ENCODE measurements at places on chromosomes 5 and 9.

- DNase-seq = no peak
Measured at GRCh38 chr9:21668516-21668915, 133.9 kb upstream of the MTAP start.

DNA sequence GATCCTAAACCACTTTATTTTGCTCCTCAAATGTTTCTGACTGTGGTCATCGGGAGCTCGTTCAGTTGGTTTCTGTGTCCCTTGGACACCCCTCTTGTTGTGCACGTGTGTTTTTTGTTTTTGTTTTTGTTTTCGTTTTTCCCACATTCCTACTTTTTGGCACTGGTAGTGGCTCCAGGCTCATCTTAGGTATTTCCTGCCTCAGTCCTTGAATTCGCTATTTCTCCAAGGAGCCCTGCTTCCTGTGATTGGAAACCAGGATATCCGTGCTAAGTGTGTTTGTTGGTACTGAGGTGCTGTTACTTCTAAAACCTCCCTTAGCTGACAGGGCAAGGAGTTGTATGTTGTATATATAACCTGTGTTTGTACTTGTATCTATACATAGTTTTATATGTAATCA lies 5.9 kb downstream of the HMCN2 start:
- DNase-seq = no peak

DNA sequence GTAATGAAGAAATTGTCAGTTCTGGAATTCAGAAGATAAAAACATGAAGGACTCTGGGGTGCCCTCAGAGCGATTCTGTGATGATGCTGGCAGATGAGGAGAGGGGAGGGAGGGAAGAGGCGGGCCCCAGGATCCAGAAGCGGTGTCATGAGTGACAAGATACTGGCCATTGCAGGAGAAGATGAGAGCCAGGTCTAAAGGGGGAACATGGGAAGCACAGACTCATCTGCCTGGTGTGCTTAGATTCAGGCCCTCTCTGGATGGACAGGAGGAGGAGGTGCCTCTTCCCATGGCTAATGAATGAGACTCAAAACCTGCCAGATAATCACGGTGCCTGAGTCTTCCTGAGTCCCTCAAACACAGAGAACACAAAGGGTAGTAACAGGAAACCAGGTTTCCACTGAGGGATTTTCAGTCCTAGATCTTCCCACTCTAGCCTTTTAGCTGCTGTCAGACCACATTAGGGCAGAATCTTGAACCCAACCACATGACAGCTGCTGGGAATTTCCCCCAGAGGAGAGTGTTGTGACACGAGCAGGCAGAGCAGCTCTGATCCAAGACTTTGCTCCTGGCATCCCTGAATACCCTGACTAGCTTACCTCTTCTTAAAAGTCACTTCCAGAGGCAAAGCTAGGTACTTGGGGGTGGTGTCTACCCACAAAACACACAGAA lies 28.2 kb upstream of the HSPA9 start:
- DNase-seq = no peak

GRCh38 chr5:171599411-171599810 lies 180.0 kb downstream of the FGF18 start:
- no peak for DNase-seq

DNA sequence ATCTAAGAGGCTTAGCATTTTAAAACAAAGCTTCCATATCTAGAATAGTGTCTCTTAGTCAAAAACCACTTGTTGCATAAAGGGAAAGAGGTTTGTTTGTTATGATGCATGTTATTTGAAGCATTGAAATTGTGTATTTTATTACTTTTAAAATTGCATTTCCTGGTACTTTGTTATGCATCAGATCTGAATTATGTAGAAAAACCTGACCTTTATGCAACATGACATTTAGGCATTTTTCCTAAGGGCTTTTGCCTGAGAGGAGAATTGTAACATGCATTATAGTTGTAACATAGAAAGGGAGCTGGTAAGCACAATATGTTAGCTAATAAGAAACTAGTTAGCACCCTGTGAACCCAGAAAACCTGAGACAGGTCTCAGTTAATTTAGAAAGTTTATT lies 22.0 kb downstream of the ZNF169 start:
- DNase-seq = no peak

GRCh38 chr9:114489928-114490327 lies 15.3 kb downstream of the WHRN start:
- DNase-seq = no peak

DNA sequence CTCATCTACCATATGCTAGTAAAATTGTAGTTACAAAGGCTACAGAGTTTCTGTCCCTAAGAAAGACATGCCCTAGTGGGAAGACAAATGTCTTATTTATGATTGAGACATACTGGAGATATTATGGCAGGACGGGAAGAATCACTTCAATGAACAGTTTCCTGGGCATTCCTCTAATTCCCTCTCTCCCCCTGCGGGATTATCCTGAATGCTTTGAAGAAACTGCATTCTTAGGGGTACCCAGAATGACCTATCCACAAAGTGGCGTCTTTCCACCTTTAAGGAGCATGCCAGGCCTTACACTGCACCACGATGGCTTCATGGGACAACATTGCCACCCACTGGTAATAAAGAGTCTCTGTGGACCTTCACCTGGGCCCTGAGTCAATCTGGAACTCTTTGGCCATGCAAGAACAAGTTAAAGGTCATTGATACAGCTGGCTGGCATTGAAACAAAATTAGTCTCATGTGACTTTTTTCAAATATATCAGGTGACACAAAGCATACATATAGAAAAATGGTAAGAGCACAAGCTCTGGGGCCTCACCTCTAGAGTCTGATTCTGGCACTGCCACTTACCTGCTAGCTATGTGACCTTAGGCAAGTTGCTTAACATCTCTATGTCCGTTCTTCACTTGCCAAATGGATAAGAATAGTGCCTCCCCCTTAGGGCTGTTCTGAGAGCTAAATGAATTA lies 32.0 kb downstream of the ANKRD55 start:
- DNase-seq = no peak

DNA sequence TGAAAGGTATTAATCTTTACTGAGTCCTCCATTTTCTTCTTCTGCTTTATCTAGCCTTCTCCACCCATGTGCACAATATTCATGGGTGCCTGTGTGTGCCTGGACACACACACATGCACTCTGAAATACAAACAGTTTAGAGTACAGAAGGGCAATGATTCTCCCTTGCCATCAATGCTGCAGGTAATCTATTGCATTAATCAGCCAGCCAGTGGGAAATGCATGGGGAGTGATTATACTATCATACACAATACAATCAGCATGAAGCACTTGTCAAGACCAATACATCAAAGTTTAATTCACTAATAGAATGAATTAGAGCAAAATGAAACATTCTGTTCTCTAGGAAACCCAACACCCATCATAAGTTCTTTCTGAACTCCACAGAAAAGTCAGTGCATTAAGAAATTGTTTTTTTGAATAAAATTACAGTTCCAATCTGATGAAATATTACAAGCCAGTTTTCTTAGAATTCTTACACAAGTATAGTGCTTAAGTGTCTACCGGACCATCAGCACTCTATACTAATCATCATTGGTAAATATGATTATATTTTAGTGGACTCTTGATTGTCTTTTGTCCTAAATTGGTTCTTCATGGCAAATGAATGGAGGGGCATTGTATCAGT lies 172.2 kb downstream of the ZSWIM6 start:
- no peak for DNase-seq

GRCh38 chr9:117779760-117780159 lies 75.6 kb downstream of the TLR4 start:
- no peak for DNase-seq

- DNase-seq = peak; percentile 76
Measured at GRCh38 chr9:111482694-111483438, 1.3 kb downstream of the ECPAS start.

- DNase-seq = no peak
Measured at GRCh38 chr9:8348756-8349155, 549.2 kb upstream of the DMAC1 start.

- DNase-seq = no peak
Measured at GRCh38 chr5:5979761-5980537, 398.4 kb downstream of the MED10 start.

- DNase-seq = no peak
Measured at GRCh38 chr5:146880966-146881365, 2.4 kb upstream of the PPP2R2B start.

DNA sequence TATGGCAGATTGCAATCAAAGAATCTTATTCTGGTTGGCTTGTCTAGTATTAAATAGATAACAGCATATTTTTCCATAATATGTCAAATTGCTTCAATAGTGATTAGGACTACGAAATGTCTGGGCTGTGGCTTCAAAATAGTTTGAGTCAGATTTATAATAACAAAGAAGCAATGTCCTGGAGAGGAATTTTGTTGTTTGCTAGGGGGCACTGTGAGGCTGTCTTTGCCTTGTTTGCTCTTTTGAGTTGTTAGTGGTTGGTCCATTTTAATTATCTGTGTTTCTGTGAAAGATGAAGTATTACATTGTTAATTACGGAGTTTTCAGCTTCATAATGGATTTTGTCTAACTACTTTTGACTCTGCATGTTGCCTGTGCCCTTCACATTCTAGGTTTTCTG lies 713.6 kb downstream of the TLE4 start:
- no peak for DNase-seq

GRCh38 chr9:108134486-108135128 lies 645.0 kb upstream of the KLF4 start:
- DNase-seq = no peak

DNA sequence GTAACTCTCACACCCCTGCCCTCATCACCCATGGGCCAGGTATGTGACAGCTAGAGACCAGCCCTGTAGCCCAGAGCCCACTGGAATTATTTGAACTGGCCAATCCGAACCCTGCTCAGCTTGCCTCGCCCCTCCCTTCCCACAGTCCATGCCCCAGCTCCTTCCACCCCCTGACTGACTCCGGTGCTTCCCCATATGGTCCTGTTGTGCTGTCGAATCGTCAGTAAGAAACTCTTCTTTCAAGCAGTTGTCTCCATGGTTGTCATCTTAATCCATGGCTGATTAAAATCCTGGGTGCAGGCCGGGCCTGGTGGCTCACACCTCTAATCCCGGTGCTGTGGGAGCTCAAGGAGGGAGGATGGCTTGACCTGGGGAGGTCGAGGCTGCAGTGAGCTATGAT lies 118.5 kb downstream of the COL23A1 start:
- peak; percentile 45 for DNase-seq

DNA sequence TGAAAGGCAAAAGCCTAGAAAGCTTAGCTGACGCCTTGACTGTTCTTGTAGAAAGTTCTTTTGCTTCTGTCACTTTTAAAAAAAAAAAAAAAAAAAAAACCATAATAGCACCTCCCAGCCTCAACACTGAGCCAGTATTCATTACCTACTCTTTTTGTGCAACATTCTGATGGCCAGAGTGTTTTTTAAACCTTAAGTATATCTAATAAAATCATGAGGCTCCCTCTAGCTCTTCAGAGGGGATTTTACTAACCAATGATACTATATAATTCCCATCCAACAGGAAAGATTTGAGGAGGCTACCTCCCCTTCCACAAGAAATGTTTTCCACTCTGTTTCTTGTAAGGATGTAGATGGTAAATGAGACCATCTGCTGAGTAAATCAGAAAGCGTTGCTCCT lies 3.9 kb downstream of the BNC2 start:
- no peak for DNase-seq

DNA sequence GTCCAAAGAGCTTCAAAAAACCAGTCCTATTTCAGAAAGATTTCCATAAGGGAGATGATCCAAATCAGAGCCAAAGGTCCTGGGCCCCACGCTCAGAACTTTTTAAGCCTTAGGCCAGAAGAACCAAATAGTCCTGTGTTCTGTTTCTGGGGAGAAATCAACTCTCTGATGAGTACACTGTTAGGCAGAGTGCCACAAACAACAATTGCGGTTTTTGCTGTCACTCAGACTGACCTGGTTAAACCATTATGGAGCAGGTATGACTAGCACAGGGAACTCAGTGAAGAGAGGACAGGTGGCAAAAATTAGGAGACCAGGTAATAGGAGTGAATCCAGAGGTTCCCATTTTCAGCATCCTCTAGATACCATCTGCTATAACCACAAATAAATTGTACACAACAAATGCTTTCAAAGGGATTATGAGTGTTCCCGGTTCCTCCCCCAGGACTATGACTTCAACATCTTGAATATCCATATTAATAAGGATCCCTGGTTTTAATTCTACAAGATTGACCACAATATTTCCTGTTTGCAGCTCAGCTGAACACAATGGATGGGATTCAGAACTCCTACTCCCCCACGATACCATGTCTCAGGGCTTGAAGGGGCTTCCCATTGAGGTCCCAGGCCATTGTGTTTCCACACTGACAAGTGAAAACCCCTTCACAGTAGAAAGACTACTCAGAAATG lies 52.1 kb upstream of the FREM1 start:
- no peak for DNase-seq

DNA sequence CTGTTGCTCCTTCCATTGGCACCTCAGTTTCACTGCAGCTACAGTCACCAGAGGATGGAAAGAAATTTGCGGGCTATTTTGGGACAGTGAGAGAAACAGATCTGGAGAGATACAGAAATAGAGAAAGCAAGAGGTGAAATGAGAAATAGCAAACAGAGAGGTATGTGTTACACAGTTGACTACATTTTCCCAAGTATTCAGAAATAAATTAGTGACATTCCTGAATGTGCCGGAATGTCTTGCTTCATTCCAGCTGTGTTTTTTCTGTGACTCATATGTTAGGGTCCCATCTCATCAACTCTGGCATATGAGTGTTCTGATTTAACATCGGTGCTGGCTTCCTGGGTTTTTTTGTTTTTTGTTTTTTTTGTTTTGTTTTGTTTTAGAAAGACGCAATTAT lies 63.8 kb upstream of the ZNF462 start:
- DNase-seq = no peak

- no peak for DNase-seq
Measured at GRCh38 chr5:140927228-140927573, 1.1 kb downstream of the PCDHAC1 start.

- peak; percentile 9 for DNase-seq
Measured at GRCh38 chr5:170541146-170541769, 37.4 kb downstream of the KCNIP1 start.

GRCh38 chr5:91865915-91866314 lies 482.8 kb upstream of the ARRDC3 start:
- DNase-seq = no peak

- no peak for DNase-seq
Measured at GRCh38 chr9:83339435-83339834, 198.8 kb downstream of the FRMD3 start.

GRCh38 chr9:115157245-115157674 lies 39.3 kb upstream of the TNC start:
- DNase-seq = peak; percentile 62

- DNase-seq = no peak
Measured at GRCh38 chr5:124234022-124234769, 512.2 kb downstream of the ZNF608 start.

GRCh38 chr9:20428976-20429375 lies 193.3 kb downstream of the MLLT3 start:
- DNase-seq = no peak
